ENCODE measurements at places on chromosomes 4 and X.

DNA sequence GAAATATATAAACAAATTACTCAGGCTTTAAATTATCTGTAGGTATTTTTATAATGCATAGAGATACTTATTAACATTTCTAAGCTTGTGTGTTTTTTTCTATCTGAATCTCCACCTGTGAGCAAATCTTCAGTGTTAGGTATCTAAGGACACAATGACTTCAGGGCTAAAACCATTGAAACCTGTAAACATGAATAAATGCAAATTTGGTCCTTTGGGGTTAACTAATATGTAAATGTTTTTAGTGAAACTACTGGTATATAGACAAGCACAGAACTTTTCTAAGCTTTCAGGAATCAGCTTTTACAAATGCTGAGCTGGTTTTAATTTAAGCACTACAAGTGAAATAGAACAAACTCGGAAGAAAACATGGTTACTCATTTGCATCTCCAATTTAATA is 147.9 kb downstream of the FBXO8 start:
- DNase-seq = no peak

DNA sequence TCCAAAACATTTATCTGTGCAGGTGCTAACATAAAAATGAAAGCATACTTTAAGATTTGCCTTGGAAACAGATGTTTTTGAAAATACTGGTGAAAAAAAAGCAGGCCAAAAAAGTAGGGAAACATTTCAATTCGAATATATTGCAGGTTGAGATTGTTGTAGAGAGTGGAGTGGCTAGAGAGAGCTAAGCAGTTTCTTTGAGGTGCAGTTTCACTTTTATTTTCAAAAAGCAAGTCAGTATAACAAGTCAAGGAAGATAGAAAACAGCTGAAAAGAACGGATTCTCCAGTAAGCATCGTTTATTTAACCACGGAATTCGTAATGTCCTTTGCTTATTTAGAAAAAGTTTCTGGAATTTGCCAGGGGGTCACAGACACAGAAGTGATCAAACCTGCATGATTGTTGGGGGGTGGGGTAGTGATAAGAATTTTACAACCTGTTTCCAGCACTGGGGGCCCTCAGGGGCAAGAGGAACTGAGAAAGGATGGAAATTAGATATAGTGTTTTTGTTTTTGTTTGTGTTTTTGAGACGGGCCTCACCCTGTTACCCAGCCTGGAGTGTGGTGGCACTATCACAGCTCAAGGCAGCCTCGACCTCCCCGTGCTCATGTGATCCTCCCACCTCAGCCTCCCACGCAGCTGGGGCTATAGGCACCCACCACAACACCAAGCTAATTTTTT is 175.0 kb downstream of the TENM3 start:
- no peak for DNase-seq

DNA sequence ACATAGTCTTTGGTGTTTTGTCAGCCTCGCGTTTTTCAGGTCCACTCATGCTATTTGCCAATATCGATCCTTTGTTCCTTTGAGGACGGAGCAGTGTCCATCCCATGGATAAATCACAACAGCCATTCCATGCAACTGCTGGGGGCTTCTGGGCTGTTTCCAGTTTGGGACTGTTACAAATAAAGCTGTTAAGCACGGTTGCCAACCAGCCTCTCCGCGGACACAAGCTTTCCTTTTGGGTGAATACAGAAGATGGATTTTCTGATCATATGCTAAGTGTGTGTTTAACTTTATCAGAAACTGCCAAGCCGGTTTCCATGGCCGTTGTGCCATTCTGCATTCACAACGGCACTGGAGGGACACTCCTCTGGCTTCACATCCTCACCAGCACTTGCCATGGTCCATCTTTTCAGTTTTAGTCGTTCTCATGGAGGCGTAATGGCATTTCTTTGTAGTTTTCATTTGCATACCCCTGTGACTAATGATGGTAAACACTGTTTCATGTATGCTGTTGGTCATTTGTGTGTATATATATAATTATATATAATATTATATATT is 67.8 kb downstream of the ABLIM2 start:
- no peak for DNase-seq

GRCh38 chr4:2402048-2402842 is 16.2 kb downstream of the ZFYVE28 start:
- DNase-seq = no peak

DNA sequence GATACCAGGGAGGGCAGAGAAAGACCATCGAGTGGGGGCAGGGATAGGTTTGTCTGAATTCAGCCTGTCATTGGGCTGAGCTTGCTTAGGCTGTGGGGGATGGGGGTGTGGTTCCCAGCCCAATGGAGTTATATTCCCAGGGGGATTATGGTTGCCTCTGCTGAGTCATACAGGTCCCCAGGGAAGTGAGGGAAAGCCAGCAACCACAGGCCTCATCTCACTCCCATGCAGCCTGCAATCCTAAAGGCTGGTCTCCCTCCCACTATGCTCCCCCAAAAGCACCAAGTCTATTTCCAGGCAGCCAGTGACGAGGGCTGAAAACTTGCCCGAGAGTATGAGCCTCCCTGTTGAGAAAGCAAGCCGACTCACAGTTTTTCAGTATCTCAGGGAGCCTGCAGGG is 39.3 kb downstream of the AFM start:
- DNase-seq = peak; percentile 79

- no peak for DNase-seq
These were observed 220.2 kb upstream of the PRPS2 start for GRCh38 chrX:12570859-12571501.

GRCh38 chr4:173237762-173238161 is 69.2 kb downstream of the GALNT7 start:
- no peak for DNase-seq

GRCh38 chrX:150544222-150544787 is 24.1 kb upstream of the MTM1 start:
- DNase-seq = peak; percentile 51

DNA sequence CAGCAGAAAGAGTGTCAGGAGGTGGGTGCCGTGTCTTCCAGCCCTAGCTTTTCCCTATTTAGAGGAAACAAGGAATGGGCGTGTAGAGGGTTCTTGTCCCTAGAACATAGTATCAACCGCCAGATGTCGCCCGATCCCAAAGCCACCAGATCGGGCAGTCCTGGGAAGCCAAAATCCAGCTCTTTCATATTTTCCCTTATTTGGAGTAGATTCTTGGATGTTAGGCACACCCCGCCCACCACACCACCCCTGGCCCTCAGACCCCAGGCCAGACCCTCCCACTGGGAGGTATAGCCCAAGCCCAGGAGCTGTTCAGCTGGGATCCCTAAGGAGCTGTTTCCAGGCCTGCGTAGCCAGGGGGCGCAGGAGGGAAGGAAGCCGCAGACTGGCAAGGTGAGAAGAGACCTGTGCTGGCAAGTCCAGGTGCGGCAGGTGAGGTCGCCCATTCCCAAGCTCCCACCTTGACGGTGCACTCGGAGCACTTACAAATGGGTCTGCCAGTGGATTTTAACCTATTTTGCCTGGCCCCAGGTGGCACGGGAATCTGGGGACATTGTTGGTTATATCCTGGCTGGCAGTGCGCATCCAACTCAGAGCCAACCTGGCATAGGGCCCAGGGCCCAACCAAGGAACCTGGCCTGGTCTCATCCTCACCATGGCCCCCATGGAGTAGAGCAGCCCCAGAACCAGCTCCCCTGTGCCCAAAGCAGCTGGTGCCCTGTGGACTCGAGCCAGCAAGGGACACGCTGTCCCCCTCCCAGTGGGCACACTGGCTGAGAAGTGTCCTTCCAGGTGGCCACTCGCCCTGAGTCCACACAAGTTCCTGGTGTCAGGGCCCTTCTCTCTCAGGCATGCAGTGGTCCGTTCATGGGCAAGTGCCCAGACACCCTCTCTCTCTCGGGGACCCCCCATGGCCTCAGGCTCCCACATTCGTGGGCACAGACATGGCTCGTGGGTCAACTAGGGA is 811 bp downstream of the FLNA start:
- DNase-seq = peak; percentile 61

- DNase-seq = peak; percentile 43
These were observed 174.9 kb downstream of the CORIN start for GRCh38 chr4:47662975-47663374.

DNA sequence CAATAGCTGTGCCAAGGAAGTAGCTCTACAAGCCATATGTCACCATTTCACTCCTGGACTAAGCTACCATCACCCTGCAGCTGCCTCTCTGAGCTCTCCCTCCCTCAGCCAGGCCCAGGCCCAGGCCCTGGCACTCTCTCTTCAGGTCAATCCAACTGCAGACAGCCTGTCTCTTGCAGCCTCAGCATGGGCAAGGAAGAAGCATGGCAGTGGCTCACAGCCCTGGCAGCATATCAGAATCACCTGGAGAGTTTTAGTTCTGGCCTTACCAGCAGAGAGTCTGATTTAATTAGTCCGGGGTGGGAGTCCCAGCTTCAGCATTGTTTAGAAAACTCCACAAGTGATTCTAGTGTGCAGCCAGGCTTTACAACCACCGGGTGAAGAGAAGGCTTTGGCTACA is 31.5 kb downstream of the NALF2 start:
- DNase-seq = no peak

DNA sequence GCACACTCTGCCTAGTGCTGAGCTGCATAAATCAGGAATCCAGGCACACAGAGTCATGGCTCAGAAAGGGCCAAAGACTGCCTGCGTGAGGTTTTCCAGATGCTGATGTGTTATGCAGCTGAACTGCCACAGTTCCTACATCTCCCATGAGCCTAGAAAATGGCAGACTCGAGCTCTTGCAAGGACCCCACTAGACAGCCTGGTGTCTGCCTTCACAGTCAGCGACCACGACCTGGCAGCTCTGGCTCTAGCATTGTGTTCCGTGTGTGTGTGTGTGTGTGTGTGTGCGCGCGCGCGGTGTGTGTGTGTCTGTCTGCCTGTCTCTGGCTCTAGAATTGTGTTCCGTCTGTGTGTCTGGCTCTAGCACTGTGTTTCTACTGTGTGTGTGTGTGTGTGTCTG is 203.6 kb upstream of the AGTR2 start:
- no peak for DNase-seq

DNA sequence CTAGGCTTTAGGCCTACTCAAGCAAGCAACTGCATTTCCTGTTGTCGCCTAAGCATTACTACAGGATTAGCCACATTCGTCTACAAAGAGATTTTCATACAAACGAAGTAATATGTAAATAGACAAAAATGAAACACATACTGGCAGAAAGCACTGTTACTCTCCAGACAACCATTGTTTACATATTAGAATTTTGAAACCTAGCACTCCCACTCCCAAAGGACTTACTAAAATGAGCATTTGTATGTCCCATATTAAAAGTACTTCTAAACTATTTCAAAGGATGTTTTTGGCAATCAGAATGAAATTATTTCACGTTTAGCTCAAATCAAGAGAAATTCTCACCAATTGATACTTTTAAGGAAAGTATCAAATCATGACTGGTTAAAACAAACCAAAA is 570.8 kb downstream of the PRR32 start:
- no peak for DNase-seq

GRCh38 chr4:14671146-14671545 is 331.1 kb upstream of the CPEB2 start:
- DNase-seq = no peak

DNA sequence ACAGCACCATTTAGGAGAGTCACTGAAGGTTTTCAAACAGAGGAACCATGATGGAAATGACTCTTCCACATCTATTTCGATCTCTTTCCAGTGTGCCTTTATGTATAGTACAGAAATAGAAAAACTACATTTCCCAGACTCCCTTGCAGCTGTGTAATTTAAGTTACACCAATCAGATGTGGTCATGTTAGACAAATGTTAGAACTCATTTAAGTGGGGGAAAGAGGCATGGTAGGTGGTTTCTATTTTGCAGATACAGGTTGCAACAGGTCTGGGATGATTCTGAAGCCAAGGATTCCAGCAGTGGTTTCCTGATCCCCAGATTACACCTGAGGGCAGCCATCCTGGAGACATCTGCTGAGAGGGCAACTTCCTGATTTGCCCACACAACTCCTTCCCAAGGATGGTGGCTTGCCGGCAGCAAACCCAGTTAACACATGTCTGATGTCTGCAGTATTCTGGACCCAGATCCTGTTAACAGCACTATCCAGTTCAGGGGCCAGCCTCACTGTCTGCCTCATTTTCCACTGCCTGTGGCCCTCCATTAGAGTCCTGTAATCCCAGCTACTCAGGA is 38.7 kb upstream of the PDK3 start:
- peak; percentile 10 for DNase-seq

- DNase-seq = no peak
These were observed 71.7 kb downstream of the MID1 start for GRCh38 chrX:10548688-10549087.

GRCh38 chr4:177099211-177099610 is 210.5 kb upstream of the NEIL3 start:
- DNase-seq = no peak

- DNase-seq = no peak
These were observed 28.3 kb upstream of the BTC start for GRCh38 chr4:74822603-74823002.

GRCh38 chr4:154192585-154192984 is 299.0 kb downstream of the DCHS2 start:
- no peak for DNase-seq

GRCh38 chr4:123257591-123257990 is 139.0 kb upstream of the SPRY1 start:
- no peak for DNase-seq

GRCh38 chr4:6720202-6720699 is 4.3 kb downstream of the BLOC1S4 start:
- peak; percentile 86 for DNase-seq
